ENCODE measurements at places on chromosomes 6 and 20. TPM values are rescaled to one million over a fixed set of nuclear protein-coding genes. Genes with fewer than 3 reads are reported as not detected.

EEF1A2 gene
- 797 TPM for total RNA-seq

SAMD3 gene
- 0.67 TPM for total RNA-seq

DNMT3B gene
- total RNA-seq, result 0.24 TPM

PKIG gene
- 268 TPM for total RNA-seq

IFT52 gene
- 5.7 TPM for total RNA-seq

BCAS4 gene
- 1.5 TPM for total RNA-seq

BPIFA1 gene
- not detected for total RNA-seq

SAMD10 gene
- total RNA-seq, result 3.7 TPM

HLA-DQA1 gene
- total RNA-seq, result 0.63 TPM

CPNE5 gene
- total RNA-seq, result 36.7 TPM

DUSP15 gene
- total RNA-seq, result 8.8 TPM

LRRC1 gene
- total RNA-seq, result 6.1 TPM

Measured in right atrium auricular region (tissue), 2 donors.